ENCODE measurements at places on chromosomes 6 and 20.

DNA sequence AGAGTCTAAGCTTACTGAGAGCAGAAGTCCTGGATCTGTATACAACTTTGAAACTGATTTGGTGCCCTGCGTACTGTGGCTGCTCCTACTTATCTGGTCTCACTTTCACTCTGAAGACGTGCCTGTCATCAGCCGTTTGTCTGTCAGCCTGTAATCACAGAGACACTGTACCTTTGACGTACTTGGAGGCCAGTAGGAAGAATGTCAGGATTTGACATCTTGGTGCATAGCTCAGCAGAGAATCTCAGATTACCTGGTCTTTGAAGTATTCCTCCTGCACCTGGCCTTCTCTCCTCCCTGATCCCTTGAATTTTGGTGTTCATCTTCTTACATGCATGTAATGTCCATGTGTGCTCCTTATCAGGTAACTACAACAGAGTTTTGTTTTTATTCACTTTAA lies 37.7 kb downstream of the DSE start:
- no peak for DNase-seq

- no peak for DNase-seq
Measured at GRCh38 chr6:79250107-79250514, 15.6 kb upstream of the HMGN3 start.

- DNase-seq, result no peak
Measured at GRCh38 chr6:73873081-73873480, 177.1 kb downstream of the CD109 start.

DNA sequence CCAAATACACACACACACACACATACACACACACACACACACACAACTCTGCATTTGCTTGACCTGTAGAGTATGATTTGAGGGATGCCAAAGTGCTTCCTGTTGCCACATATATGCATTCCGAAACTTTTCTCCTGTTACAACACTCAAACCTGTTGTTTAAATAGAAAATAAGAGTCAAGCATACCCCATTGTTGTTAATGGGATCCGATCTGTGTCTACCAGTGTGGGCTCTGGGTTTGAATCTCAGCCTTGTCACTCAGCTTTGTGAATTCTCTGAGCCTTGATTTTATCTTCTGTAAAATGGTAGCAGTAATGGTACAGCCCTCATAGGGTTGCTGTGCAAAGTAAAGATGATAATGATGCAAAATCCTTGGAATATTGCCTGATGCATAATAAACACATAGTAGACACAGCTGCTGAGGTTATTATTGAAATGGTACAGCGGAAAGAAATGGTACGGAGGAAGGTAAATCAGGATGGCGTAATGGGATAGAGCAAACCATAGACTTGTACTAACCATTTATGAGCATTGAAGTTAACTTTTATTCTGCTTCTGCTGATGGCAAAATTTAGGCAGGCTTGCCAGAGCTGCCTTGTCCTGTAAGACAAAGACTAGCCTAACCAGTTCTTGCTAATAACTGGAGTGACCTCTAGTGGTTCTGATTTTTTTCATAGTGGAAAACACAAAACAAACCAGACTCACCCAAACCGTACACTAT lies 113.5 kb upstream of the PHACTR1 start:
- no peak for DNase-seq

DNA sequence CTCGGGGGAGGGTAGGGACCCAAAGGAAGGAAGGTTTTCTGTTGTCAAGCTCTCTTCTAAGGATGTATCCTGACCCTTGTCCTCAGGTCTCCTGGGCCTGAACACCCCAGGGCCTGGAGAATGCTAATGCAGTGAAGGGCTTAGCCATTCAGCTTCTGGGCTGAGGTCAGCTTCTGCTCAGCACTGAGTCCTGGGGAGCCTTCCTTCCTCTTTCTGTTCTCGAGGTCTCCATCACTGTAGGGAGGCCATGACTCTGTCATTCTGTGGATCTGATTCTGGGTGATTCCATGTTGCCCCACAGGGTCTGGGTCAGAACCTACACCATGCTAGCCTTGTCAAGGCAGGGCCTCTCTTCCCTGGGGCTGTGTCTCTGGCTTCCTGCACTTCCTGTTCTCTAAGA lies 712.7 kb downstream of the DHX35 start:
- no peak for DNase-seq

DNA sequence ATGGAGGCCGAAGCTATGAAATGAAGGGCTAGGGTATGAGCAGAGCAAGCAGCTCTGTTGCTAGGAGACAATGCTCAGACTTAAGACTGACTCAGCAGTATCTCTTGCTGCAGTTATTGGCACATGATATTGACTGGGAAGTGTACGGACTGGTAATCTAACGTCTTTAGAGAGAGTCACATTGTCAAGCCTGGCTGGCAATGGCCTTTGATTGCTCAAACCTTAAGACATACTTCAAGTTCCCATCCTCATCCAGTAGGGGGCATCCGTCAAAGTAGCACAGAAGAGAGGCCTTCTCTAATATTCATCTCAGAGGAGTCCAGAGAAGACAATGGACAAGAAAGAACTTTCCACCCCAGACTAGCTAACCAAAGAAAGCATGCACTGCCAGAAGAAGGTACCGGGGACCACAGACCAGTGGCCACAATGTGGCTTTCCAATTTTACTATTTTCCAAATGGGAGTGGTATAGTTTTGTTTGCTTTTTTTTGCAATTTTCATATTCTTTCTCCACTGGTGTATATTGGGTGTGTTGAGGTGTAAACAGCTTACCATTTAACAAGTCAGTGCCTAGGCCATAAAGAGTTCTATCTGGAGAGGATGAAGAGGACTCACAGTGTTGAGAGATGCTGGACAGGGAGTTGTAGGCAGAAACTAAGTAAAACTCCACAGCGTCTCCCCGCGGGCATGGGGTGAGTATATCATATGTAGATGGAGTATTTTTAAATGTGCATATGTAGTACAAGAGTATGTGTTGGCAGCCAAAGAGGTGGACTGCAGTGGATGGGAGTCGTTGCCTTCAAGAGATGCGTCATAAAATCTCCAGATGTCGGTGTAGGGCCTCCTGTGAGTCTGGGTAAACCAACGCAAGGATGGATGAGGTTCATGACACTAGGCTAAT lies 36.7 kb downstream of the LRFN2 start:
- no peak for DNase-seq

Data from activated CD8-positive, alpha-beta memory T cell treated with anti-CD3 and anti-CD28 coated beads for 1 hour (primary cell).